ENCODE measurements at places on chromosomes 4 and X.

- peak; percentile 79 for DNase-seq
Measured at GRCh38 chr4:101730291-101731117, 60.0 kb upstream of the BANK1 start.

- DNase-seq, result no peak
Measured at GRCh38 chr4:189502841-189503435, 437.7 kb upstream of the FRG1 start.

DNA sequence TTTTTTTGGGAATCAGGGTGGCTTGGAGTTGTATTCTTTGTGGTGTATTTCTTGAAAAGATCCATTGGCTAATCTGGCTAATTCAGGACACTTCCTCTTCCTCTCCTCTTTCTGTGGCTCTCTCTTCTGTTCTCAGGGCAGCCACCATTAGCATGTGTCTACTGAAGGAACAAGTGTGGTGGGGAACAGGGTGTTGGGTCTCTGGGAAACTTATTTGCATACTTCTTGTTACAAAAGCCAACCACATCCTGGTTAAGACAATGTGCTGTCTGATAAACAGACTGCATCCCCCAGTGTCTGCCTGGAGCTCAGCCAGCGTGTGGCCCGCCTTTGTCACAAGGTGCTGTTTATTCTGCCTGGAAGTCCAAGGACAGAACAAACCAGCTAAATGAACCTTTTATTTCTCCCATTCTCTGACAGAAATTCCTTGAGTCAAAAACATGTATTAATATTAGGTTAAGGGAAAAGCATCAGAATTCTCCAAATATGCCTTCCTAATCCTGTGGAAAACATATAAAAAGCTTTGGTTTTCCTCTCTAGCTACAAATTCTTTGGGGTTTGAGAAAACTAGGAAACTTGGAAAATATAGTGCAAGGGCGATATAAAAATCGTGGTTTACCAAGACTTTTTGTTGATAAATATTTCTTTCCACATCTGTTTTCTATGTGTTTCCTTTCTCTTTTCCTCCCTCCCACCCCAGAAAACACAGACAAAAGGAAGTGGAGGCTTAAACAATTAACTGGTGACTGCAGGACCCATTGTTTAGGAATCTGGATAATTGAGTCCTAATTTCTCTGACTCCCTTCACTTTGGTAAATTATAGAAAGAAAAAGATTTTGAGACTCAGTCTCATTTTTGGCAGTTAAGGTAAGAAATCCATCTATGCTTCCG lies 203.6 kb downstream of the SPRY1 start:
- DNase-seq, result peak; percentile 79

GRCh38 chr4:66693694-66694093 lies 851.6 kb downstream of the CENPC start:
- DNase-seq, result no peak

- DNase-seq, result no peak
Measured at GRCh38 chr4:101785486-101785885, 5.0 kb upstream of the BANK1 start.

GRCh38 chr4:24896977-24897376 lies 15.9 kb downstream of the CCDC149 start:
- no peak for DNase-seq

GRCh38 chr4:32112891-32113290 lies 1392.7 kb downstream of the PCDH7 start:
- DNase-seq, result no peak

DNA sequence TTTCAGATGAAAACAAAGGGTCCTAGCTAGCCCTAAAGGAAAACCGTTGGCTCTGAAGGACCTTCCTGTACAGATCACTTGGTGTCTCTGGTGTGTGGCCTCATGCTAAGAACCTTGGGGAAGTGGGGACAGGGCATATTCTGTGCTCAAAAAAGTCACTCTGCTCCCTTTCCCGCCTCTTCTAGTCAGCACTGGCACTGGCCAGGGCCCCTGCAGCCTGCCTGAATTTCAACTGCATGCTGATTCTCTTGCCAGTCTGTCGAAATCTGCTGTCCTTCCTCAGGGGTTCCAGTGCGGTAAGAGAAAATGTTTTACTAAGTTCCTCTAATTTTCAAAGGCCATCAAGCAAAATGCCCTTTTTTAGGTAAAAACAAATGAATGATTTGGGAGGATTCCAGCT lies 3.4 kb downstream of the CYBB start:
- no peak for DNase-seq

DNA sequence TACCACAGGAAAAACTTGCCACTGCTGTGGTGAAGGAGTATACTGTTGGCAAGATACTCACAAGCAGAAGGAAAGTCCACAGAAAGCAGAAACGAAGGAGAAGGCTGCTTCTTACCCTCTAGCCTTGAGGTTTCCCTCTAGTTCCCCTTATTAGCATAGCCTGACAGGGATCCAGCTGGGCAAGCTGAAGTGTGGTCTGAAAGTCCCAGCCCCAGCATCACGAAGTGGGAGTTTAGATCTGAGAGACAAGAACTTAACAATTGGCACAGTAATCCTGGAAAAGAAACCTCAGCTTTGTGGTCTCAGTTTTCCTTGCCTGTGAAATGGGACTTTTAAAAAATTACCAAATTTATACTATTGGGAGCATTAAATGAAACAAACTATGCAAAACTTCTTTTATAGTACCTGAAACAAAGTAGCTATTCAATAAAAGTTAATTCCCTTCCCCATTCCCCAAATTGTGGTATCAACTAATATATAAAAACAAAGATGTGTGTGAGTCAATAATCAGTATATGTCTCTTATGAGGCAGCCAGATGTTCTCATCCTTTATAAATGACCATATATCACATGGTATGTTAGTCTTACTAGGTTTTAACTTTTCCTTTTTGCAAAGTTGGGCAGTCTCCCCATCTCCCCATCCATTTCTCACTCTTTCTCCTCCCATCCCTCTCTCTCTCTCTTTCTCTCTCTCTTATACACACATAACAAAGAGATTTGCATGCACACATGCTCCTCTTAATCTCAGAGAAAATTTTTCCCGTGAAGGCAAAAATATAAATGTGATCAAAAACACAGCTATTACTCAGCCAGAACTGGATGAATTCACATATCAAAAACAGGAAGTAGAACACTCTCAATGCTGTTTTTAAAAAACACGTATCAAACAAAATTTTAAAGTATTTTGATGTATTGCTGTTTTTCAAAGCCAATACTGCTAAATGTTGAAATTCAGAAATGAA lies 57.8 kb downstream of the SCFD2 start:
- no peak for DNase-seq

DNA sequence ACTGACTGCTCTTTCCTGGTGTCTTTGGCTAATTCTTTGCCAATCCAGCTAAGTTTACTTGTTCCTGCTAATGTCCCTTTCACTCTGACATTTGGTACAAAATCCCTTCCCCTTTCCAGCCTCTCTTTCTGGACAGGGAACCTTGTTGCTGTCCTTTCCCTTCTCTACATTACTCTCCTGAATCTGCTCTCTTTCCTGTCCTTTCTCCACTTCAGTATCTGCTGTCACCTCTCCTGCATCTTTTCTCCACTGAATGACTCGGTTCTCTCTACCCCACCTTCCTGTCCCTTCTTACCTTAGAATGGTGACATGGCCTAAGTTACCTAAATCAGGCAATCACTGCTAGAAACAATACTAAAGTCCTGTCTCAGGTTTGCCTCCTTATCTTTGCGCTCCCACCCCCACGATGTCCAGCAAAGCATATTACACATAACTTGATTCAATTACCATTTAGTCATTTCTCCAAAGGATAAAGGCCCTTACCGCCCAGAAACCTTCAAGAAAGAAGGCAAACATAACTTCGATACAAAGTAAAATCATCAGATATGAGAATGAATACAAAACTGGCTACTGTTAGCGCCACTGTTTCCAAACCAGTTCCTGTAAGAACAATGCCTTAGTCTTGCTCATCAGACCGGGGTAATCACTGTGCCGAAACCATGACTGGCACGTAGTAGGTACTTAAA lies 890 bp downstream of the BOD1L1 start:
- no peak for DNase-seq

GRCh38 chr4:139876337-139876941 lies 210.8 kb downstream of the MGST2 start:
- DNase-seq, result no peak

GRCh38 chrX:78555401-78555980 lies 103.6 kb downstream of the RTL3 start:
- DNase-seq, result no peak

DNA sequence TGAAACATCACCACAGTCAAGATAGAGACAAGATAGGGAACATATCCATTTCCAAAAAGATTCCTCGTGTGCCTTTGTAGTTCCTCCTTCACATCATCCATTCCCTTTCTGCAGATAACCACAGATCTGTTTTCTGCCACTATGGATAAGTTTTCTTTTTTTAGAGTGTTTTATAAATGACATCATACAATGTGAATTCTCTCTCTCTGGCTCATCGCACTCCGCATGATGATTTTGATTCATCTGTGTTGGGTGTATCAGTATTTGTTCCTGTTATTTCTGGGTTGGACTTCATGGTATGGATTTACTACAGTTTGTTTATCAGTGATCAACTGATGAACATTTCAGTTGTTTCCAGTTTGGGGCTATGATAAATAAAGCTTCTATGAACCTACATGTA lies 23.2 kb upstream of the ANXA3 start:
- DNase-seq, result no peak

DNA sequence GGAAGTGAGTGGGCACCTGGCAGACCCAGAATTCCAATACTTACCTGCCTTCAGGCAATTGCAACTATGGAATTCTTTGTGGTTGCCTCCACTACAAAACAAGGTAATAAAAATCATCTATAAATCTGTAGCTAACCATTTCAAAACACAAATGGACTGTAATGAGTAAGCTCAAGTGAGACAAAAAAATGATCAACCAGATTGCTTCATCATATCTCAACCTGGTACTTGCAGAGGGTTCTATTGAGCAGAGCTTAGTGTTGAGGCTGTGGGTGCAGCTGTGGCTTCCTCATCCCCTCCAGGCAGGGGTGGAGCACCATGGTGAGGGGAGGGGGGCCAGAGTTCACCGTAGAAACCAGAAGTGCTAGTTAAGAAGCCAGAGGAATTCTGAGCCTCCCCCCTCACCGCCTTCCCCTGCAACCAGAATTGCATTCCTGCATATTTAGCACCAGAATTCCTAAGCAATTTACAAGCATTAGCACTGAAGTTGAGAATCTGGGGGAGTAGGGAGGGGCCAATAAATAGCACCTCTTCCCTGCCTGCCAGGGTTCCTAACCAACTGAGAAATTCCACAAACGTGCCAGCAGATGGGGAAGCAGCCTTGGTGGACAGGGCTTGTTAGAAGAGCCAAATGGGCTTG lies 11.5 kb downstream of the CTAG1A start:
- no peak for DNase-seq

DNA sequence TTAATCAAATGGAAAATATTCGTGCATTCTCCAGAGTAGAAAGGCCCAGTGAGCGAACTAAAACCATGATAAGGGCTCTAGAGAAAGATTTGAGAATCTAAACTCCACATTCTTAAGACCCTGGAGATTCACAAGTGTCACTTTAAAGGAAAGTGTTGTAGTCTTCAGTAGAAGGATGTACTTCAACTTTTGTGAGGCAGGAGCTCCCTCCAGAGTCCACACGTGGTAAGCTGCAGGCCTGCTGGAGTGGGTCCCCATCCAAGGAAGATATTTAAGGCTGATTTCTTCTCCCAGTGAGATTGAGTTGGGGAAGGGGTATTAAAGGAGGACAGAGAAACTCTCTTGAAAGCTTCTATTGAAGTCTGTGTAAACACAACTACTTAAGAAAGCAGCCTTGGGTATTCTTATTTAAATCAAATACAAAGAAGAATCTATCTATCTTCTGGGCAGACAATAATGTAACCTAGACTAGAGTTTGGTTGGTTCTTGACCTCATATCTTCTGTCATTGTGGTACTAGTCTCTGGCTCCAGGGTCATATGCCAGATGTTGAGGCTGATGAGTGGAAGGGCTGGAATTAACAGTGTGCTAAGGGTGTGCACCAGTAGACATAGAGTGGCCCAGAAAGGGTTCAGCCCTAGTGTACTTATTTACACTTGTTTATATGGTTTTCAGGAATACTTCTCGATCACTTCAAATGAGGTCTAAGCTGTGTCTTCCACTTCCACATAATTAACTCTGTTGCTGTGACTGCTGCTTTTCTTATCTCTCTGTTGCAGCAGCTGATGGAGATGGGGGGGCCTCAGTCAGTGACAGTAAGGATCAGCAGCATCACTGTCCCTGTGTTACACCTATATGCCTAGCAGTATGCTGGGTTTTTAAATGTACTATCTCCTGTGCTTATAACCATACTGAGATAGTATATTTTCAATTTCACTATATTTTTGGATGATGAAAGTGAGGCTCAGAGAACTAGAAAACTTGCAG lies 76.1 kb downstream of the HMGB2 start:
- peak; percentile 79 for DNase-seq

DNA sequence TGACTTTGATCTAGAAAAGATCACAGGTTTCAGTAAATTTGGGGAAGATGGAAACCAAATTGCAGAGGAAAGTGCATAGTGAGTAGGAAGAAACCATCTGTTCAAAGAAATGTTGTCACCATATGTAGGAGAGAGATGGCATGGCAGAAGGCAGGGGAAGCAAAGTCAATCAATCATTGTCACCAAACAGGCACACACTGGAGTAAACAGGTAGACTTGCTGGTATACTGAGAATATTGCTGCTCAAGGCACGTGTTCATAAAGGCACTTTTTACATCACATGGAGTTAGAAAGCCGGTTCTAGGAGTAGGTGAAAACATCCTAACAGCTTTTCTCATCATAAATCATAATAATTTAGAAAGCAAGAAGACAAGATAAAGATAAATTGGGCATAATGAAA lies 550.5 kb upstream of the FAT1 start:
- DNase-seq, result no peak

DNA sequence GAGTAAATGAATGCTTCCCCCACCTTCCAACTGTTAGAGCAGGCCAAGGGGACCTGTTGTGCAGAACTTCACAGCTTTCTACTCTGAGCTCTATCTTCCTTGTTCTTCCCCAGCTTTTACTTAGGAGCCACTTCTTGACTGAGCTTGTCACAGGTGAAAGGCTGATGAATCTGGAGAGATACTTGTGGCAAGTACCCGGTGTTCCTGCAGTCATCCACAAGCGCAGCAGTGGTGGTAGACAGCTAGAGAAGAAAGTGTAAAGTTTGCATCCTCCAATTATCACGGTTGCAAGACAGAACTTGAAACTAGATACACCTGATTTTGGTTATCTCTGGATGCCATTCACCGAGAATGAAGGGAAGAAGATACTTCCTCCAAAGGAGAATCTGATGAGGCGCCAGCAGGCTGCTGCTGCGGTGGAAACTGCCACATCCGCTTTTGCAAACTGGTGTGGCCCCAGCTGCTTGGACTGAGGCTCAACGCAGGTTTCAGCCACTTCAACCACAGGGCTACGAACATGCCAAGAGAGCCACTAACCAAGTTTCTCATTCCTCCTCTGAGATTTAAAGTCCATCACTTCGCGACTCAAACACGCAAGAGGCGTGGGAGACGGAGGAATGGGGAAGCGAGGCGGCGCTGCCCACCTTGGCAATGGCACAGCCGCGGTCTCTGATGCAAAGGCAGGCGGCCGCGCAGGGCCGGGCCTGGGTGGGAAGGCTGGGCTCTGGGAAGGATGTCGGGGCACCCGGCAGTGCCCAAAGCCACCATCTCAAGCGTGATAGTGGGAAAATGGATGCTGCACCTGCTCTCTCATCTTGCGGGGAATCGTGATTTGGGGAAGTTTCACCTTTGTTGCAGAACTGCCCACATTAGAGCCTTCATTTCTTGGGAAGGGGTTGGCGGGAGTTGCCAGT lies 1.3 kb upstream of the FHIP1A start:
- DNase-seq, result no peak
